ENCODE measurements at places on chromosomes 5 and 9. TPM values are rescaled to one million over a fixed set of nuclear protein-coding genes. Genes with fewer than 3 reads are reported as not detected.

Gene MYO10
- 14.8 TPM for total RNA-seq

GRCh38 chr5:75168026-75168735 is 68.5 kb downstream of the ANKRD31 start:
- no peaks in the 10 kb centered on the region for H3K4me1 ChIP-seq
- no peak for DNase-seq
- no peaks in the 10 kb centered on the region for H3K36me3 ChIP-seq
- H3K4me3 ChIP-seq = no peak overlapping the region

DNA sequence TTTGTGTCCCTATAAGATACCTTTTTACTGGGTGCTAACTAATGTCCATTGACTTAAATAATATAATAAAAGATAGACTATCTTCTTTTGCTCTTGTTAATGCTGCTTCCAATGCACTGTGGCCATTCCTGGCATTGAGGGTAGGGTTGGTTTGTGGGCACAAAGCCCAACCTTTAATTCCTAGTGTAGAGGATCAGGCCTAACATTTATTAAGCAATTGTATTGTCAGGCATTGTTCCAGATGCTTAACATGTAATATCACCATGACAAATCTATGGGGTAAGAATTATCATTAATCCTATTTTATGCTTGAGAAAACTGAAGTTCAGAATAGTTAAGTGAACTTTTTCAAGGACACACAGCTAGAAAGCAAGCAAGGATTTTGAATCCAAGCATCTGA is 60.4 kb upstream of the GPBP1 start:
- H3K4me1 ChIP-seq = peaks cover 54% of the 10 kb centered on the region
- no peaks in the 10 kb centered on the region for H3K27me3 ChIP-seq
- no peaks in the 10 kb centered on the region for H3K36me3 ChIP-seq

DNA sequence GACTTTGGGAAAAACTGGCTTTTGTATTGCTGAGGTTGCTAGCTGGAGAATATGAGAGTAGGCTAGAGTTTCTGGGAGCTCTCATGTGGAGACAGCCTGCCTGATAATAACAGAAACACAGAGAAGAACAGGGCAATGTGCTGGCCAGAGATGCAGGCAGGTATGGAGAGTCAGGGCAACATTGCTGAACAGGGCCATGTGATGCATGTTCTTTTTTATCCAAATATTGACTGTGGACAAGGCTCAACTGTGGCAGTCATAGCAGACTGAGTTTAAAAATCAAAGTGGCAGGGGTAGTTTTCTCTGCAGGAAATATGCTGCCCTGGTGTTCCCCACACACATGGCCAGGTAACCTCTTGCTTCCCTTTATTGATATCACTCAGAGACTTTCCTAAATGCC is 381.1 kb downstream of the RASEF start:
- DNase-seq = no peak
- H3K4me1 ChIP-seq = no peaks in the 10 kb centered on the region
- no peaks in the 10 kb centered on the region for H3K27me3 ChIP-seq
- no peaks in the 10 kb centered on the region for H3K36me3 ChIP-seq

Gene SELENOP
- 1,895 TPM for total RNA-seq

Gene SLC6A19
- total RNA-seq = 0.02 TPM

Gene TNFSF15
- total RNA-seq = not detected

DNA sequence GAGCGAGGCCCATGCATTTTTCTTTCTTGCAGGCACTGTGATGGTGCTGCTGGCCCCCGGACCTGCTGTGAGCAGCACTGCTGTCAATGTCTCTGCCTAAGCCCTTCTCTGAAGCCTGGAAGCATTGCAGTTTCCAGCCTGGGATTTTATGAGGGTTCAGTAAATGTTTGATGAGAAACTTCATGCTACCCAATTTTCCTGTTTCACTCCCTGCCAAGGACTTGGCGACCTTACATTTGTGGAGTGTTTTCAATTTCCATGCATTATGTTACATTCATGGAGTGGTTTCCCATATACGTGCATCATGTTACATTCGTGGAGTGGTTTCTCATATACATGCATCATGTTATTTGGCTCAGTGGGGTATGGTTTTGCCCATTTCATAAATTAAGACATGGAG is 90.7 kb upstream of the PTCH1 start:
- H3K27me3 ChIP-seq = peaks cover 33% of the 10 kb centered on the region
- no peak overlapping the region for H3K4me3 ChIP-seq
- no peak for DNase-seq
- H3K27ac ChIP-seq = no peak overlapping the region
- no peaks in the 10 kb centered on the region for H3K36me3 ChIP-seq
- 0 out of 2 replicates have a peak, but pooled peaks cover 6% of the 10 kb centered on the region for H3K4me1 ChIP-seq

DNA sequence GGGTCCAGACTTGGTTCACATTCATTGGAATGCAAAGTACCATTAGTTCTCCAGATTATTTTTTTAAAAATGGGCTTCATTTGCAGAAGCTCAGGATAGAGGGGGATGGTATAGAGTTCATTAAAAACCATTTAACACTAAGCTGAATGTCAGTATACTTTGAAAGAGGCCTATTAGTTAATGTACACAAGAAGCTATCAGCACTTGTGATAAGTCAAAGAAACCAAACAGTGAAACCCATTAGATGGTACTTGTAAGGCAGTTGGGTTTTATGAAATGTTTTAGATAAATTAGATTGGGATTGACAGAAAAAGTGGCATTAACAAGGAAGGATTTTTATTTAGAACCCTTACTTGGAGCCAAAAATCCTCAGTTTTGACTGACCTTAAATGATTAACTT is 229.2 kb upstream of the MPDZ start:
- no peak for DNase-seq
- no peaks in the 10 kb centered on the region for H3K27me3 ChIP-seq
- H3K4me1 ChIP-seq = no peaks in the 10 kb centered on the region
- no peak overlapping the region for H3K27ac ChIP-seq
- no peaks in the 10 kb centered on the region for H3K36me3 ChIP-seq

Gene HAVCR2
- total RNA-seq = not detected

- H3K4me3 ChIP-seq = no peak overlapping the region
- no peak for DNase-seq
- H3K27ac ChIP-seq = no peak overlapping the region
- no peaks in the 10 kb centered on the region for H3K27me3 ChIP-seq
- peaks cover 31% of the 10 kb centered on the region for H3K4me1 ChIP-seq
These were observed 36.9 kb downstream of the KIF4B start for GRCh38 chr5:155050384-155051019.

Gene SLC45A2
- total RNA-seq = not detected

GRCh38 chr9:114570742-114571141 is 16.8 kb upstream of the ATP6V1G1 start:
- peak; percentile 77 for DNase-seq
- H3K36me3 ChIP-seq = no peaks in the 10 kb centered on the region
- no peak overlapping the region for H3K4me3 ChIP-seq
- no peaks in the 10 kb centered on the region for H3K27me3 ChIP-seq

DNA sequence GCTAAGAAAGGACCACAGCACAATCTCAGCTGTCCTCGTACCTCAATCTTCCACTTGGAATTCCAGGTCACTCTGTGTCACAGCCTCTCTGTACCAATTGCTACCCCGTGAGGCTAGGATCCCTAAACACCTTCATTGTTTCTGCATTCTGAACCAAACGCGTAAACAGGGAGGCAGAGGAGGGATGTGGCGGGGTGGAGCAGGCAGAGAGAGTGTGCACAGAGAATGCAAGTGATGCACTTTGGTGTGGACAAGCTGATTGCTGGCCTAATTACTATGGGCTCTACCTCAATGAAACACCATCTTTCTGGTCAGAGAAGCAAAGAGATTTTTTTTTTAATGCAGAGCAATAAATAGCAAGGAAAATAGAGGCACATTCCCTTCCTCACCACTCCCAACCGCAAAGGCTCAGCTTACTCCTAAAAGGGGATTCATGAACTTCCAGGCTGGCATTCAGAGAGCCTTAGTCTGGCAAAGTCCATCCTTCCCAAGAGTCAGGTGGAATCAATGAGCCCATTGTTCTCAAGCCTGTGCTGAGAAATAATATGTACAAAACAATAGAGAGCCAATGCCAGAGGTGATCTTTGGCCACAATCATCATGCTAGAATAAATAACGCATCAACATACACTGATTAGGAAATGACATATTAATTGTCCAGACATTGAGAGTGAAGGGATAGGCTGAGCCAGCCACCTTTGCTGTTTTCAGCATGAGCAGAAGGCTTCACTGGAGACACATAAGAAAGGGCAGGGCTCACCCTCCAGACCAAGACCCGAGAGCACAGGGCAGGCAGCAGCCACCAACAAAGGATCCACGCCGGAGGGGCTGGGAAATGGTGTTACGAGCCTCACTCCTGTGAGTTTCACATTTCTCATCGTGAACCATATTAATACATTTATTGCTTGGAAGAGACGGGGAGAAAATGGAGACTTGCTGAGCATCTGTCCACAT is 278.8 kb downstream of the ENC1 start:
- H3K27me3 ChIP-seq = no peaks in the 10 kb centered on the region
- peak overlapping the region; percentile 32 for H3K27ac ChIP-seq
- peaks cover 31% of the 10 kb centered on the region for H3K4me1 ChIP-seq

- no peaks in the 10 kb centered on the region for H3K36me3 ChIP-seq
- H3K27me3 ChIP-seq = no peaks in the 10 kb centered on the region
- peaks cover 29% of the 10 kb centered on the region for H3K4me1 ChIP-seq
- peak; percentile 37 for DNase-seq
- H3K27ac ChIP-seq = no peak overlapping the region
These were observed 77.6 kb downstream of the CDO1 start for GRCh38 chr5:115738830-115739229.

Gene MTREX
- 141 TPM for total RNA-seq

DNA sequence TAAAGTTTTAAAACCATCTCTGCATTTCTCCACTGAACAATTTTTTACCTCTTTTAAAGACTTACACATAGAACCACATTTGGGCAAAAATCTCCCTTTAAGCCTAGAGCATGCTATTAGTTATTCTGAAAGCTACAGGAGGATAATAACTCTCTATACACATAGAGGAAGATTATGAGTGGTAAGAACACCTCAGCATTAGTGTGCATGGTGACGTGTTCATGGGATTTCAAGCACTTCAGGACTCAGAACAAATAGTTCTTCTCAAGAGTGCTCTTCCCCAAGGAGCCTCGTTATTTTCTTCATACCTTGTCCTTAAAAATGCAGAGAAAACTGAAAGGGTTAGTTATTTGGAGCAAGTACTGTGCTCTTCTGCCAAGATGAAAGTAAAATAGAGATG is 256.9 kb upstream of the TUSC1 start:
- no peaks in the 10 kb centered on the region for H3K4me1 ChIP-seq
- no peaks in the 10 kb centered on the region for H3K27me3 ChIP-seq
- no peak for DNase-seq
- H3K4me3 ChIP-seq = no peak overlapping the region
- no peak overlapping the region for H3K27ac ChIP-seq

DNA sequence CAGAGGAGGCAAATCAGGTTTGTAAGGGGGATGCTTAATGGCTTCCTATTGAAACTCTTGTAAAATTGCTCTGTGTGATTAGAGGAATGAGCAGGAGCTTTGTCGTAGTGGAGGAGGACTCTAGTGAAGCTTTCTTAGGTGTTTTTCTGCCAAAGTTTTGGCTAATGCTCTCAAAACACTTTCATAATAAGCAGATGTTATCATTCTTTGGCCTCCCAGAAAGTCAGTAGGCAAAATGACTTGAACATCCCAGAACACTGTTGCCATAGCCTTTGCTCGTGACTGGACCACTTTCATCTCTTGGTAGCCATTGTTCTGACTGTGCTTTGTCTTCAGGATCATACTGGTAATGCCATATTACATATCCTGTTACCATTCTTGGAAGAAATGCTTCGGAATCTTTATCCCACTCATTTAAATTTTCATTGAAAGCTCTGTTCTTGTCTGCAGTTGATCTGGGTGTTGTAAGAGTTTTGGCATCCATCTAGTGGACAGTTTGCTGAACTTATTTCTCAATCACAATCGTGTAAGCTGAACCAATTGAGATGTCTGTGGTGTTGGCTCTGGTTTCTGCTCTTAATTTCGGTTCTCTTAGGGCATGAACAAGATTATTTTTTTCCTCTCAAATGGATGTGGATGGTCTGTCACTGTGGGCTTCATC is 187.6 kb downstream of the COMMD10 start:
- DNase-seq = no peak
- H3K4me3 ChIP-seq = no peak overlapping the region
- no peaks in the 10 kb centered on the region for H3K27me3 ChIP-seq
- H3K4me1 ChIP-seq = no peaks in the 10 kb centered on the region
- H3K36me3 ChIP-seq = no peaks in the 10 kb centered on the region
